CD4-positive, alpha-beta memory T cell (primary cell): ENCODE measurements at places on chromosomes 5 and 9.

- no peak for DNase-seq
Observed at GRCh38 chr9:137683262-137683864, 64.6 kb downstream of the EHMT1 start.

DNA sequence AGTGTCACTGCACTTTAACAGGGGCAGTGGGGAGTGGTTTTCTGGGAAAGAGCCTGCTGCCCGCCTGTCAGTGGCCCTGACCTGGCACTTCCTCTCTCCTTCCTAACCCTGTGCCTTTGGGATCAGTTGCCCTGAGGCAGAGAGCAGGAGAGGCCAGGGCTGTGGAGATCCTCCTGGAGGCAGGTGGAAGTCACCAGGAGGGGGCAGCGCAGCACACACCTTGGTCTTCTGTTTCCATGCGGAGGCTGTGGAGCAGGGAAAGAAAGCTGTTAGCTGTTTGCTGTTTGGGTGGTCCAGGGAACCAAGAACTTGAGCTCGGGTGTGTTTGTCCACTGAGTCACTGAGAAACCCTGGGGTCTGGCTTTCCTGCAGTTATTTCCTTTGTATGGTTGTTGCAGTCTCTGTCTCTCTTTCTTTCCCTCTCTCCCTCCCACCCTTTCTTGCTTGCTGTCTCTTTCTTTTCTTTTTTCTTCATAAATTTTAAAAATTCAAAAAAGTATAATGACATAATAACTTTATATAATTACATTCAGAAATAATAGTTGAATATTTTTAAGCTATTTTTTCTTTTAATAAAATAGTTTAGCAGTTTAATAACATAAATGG lies 28.1 kb downstream of the NTRK2 start:
- peak; percentile 22 for DNase-seq

DNA sequence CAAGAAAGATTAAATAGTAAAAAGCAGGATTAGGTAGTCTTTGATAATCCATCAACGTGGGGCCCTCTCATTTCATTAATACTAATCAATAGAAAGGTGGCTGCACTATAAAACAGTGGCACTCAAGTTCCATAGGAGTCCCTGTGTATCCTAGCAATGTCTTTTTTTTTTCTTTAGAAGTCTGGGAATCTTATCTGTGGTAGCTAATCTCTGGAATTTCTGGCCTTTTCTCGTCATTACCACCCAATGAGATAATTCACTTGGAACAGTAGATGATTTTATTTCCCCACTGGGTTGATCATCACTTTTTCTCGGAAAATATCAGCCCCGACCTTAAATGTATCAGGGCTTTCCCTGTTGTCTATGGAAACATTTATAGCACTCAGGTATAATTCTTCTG lies 86.8 kb upstream of the CDH6 start:
- DNase-seq, result no peak

DNA sequence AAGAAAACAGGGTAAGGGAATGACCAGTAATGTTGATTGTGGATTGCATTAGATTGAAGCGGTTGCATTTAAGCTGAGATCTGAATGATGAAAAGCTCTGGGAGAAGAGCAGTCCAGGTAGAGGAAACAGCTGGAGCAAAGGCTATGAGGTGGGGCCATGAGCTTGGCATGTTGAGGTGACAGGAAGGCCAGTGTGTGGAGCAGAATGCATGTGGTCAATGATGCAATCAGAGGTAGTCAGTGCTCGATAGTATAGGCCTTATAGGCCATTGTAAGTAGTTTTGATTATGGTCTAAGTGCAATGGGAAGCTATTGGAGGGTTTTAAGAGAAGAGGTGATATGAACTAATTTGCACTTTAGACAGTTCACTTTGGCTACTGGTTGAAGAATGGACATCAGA lies 270.4 kb downstream of the ARHGAP26 start:
- DNase-seq, result no peak

DNA sequence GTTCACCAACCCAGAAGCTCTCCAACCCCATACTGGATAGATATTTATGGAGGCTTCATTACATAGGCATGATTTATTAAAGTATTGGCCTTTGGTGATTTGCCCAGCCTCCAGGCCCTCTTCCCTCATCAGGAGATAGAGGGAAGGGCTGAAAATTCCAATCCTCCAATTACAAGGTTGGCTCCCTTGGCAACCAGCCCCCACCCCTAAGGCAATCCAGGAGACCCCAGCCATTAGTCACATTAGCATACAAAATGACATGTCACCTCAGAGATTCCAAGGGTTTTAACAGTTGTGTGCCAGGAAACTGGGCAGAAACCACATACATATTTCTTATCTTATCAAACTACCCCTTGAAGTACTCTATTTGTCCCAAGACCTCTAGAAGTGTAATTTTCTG lies 210.0 kb downstream of the HINT1 start:
- DNase-seq, result no peak

GRCh38 chr9:76417394-76417793 lies 23.2 kb upstream of the RFK start:
- no peak for DNase-seq

- no peak for DNase-seq
Observed at GRCh38 chr5:124317451-124317850, 429.0 kb downstream of the ZNF608 start.
